ENCODE measurements at places on chromosomes 5 and 9. TPM values are rescaled to one million over a fixed set of nuclear protein-coding genes. Genes with fewer than 3 reads are reported as not detected.

Gene VPS13A
- 43.6 TPM for total RNA-seq

Gene RICTOR
- 40.2 TPM for total RNA-seq

Gene NUTM2G
- not detected for total RNA-seq

Gene SLC25A2
- total RNA-seq, result 1.1 TPM

Gene LMX1B
- total RNA-seq, result not detected

Gene JADE2
- 88.1 TPM for total RNA-seq

Gene MEIKIN
- not detected for total RNA-seq

Gene FBP2
- not detected for total RNA-seq

Gene IFNB1
- total RNA-seq, result 1.2 TPM

Gene FBP1
- 0.30 TPM for total RNA-seq

Gene PDE6A
- not detected for total RNA-seq

Gene LTC4S
- 1.5 TPM for total RNA-seq

Gene EPB41L4A
- total RNA-seq, result 1.5 TPM

Gene NEURL1B
- total RNA-seq, result 0.26 TPM

Gene CLINT1
- total RNA-seq, result 48.4 TPM

Gene HSD17B3
- not detected for total RNA-seq

Gene CCL27
- not detected for total RNA-seq

Gene CD14
- total RNA-seq, result 0.56 TPM

Gene TAF11L10
- not detected for total RNA-seq

Gene ABITRAM
- total RNA-seq, result 8.1 TPM

Gene ARAP3
- 11.0 TPM for total RNA-seq

Gene SLC2A8
- total RNA-seq, result 26.0 TPM

Data from activated CD8-positive, alpha-beta memory T cell treated with anti-CD3 and anti-CD28 coated beads, Interleukin-2, amount 10 ng/mL, durations not matched to agents 7 days and 5 days (primary cell).